Aorta (tissue), 5 donors: ENCODE measurements at places on chromosomes 7 and 10.

DNA sequence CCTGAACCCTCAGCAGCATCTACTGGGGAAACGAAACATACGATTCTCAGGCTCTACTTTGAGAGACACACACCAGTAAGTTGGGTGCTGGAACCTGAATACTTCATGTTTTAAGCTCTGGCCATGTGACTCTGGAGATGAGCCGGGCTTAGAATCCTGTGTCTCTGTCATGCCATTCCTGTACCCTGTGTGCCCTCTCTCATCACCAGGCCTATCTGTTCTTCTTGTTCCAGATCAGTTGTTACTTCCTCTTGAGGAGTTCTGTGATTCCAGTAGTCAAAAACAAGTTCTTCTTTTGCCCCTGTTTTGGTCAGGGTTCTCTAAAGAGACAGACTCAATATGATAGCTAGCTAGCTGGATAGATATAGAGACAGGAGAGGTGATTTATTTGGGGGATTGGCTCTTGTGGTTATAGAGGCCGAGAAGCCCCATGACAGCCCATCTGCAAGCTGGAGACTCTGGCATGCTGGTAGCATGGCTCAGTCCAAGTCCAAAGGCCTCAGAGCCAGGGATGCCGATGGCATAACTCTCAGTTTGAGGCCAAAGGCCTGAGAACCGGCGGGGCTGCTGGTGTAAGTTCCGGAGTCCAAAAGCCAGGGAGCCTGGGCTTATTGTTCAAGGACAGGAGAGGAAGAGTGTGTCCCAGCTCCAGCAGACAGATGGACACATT, 54.3 kb downstream of the CHN2 start:
- DNase-seq, result no peak

- DNase-seq, result peak; percentile 64
Measured at GRCh38 chr7:74372511-74373111, 81.1 kb upstream of the GTF2IRD1 start.

GRCh38 chr7:104862719-104863118, 151.3 kb upstream of the KMT2E start:
- no peak for DNase-seq

- DNase-seq, result no peak
Measured at GRCh38 chr7:2259480-2259879, 17.5 kb downstream of the NUDT1 start.

DNA sequence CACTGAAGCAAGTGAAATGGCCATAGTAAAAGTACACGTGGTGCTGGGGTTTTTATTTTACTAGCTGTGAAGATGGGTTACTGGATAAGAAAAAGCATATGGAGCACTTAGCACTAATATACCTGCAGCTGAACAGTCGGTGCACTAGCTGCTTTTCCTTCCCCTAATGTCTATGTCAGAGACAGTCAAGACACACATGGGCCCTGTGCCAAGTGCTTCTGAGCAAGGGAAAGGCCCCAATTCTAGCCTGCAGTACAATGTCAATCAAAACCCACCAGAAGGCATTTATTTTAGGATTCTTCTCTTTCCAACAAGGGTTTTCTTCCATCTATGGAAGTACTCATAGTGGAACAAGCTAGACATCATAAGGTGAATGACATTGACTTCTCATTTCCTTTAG, 716.7 kb downstream of the CCSER2 start:
- no peak for DNase-seq

GRCh38 chr10:124614003-124614659, 130.0 kb downstream of the FAM53B start:
- DNase-seq, result no peak

DNA sequence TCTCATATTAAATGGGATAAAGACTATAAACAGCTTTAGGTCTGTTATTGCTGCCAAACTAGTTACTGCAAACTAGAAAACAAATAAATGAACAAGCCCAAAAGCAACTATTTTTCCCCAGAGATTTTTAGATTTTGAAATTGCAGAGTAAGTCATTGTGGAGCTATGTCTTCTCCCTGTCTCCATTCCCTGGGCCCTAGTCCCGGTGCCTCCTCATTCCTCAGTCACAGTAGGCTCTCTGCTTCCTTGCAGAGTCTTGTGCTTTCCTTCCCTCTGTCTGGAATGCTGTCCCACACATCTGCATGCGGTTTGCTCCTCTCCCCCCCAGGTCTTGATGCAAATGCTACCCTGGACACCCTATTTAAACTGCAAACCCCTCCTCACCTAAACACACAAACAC, 4.0 kb downstream of the PNLIPRP3 start:
- DNase-seq, result no peak

GRCh38 chr7:108097703-108098102, 32.5 kb downstream of the LAMB4 start:
- no peak for DNase-seq

DNA sequence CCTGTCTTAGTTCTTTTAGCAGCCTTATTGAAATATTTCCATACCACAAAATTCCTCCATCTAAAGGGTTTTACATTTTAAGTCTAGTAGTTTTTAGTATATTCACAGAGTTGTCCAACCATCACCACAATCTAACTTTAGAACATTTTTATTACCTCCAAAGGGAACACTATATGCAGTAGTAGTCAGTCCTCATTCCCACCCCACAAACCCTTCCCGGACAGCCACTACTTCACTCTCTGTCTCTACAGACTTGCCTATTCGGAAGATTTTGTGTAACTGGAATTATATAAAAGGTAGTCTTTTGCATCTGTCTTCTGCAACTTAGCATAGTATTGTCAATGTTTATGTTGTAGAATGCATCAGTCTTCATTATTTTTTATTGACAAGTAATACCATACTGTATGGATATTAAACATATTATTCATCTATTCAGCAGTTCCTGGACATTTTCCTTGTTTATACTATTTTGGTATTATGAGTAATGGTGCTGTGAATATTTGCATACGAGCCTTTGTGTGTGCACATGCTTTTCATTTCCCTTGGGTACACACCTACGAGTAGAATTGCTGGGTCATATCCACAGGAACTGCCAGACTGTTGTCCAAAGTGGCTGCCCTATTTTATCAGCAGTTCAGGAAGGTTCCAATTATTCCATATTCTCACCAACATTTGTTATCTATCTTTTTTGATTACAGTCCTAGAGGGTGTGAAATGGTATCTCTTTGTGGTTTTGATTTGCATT, 60.9 kb upstream of the LANCL2 start:
- DNase-seq, result no peak
